ENCODE measurements at places on chromosomes 13 and 19.
A peak's percentile ranks its signal among the peaks of the same experiment; 100 is the strongest.

DNA sequence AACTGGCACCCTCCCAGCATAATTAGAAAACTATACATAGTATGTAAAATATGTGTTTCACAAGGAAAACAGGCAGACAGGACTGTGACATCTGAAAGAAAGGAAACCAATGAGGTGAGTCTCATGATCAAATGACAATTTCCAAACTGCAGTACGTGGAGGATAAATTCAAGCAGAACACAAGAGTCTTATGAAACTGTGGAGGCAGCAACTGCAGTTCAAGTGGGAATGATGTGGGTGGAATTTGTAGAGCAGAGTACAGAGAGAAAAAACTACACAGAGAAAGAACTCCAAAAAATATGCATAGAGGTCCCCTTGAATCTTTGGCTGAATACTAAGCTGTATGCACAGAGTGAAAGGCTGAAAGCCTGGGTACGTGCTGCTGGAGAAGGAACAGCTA, 9.7 kb downstream of the SIGLEC6 start:
- no peak for DNase-seq

GRCh38 chr19:14470031-14470876, 4.9 kb downstream of the PTGER1 start:
- no peak for DNase-seq

- DNase-seq, result no peak
Measured at GRCh38 chr13:67258482-67258881, 28.3 kb upstream of the PCDH9 start.

DNA sequence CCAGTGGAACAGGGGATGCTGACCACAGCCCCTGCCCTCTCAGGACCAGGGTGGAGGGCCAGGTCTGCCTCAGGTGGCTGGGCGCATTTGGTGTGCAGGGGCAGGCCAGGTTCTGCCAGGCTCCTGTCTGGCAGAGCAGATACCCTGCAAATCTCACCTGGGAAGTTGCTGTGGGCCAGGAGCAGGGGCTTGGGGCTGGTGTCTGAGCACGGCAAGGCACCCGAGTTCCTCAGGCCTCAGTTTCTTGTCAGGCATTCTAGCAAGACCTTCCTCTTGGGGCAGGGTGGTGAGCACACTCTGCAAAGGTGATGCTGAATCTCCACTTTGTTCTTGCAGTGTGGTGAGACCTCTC, 1.1 kb downstream of the CRTC1 start:
- DNase-seq, result no peak

DNA sequence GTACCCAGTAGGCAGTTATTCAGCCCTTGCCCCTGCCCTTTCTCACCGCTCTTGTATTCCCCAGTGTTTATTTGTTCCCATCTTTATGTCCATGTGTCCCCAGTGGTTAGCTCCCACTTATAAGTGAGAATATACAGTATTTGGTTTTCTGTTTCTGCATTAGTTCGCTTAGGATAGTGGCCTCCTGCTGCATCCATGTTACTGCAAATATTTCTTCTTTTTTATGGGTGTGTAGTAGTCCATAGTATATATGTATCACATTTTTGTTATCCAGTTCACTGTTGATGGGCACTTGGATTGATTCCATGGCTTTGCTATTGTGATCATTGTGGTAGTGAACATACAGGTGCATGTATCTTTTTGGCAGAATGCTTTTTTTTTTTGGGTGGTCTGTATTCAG, 32.7 kb downstream of the URI1 start:
- no peak for DNase-seq

GRCh38 chr13:107361666-107362065, 793.7 kb upstream of the ARGLU1 start:
- peak; percentile 67 for DNase-seq

DNA sequence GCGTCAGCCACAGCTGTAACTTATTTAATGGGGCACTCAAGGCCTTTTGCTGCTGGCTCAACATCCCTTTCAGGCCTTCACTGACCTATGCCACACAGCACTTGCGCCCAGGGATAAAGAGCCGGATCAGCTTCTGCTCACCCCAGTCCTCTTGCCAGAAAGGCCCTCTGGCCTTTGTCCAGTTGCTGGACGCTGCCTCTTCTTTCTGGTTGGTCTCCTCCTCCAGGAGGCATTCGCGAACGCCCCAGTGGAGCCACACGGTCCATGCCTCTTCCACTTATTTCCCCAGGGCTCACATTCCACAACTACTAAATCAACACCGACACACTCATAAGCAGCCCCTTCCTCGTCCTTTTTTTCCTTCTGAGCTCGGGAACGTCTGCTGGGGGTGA, 3.7 kb upstream of the ZNF329 start:
- DNase-seq, result peak; percentile 61

DNA sequence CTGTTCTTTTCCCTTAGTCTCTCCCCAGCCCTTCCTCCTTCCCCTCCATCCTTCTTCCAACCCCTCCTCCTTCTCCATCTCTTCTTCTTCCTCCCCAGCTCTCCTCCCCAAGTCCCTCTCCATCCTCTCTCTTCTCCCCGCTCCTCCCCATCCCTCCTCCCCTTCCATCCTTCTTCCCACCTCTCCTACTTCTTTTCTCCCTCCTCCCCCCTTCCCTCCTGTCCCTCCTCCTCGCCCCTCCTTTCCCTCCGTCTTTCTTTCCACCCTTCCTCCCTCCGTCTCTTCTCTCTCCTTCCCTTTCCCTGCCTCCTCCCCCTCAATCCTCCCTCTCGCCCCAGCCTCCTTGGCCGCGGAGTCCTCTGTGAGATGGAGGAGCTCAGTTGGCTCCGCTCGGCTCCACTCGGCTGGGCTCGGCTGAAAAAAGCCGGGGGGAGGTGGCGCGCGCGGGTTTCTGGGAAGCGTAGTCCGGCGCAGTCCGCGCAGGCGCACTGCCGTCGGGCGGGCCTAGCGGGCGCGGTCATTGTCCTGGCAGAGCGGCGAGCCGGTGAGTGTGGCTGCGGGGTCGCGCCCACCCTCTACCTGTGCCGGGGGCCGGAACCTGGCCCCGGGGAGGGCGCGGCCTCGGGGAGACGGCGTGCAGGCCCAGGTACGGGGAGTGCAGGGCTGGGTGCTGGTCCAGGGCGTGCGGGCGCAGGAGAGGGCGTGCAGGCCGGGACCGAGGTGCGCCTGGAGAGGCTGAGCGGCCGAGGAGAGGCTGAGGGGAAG, at the start of gene ZNF71:
TSS of gene ZNF71 (plus strand) at position 520 of the 765 bp plus-strand sequence. CDS start 6,257 bp downstream, outside the sequence.
- DNase-seq, result peak; percentile 86

- no peak for DNase-seq
Measured at GRCh38 chr13:24267801-24268200, 41.6 kb upstream of the C1QTNF9 start.

DNA sequence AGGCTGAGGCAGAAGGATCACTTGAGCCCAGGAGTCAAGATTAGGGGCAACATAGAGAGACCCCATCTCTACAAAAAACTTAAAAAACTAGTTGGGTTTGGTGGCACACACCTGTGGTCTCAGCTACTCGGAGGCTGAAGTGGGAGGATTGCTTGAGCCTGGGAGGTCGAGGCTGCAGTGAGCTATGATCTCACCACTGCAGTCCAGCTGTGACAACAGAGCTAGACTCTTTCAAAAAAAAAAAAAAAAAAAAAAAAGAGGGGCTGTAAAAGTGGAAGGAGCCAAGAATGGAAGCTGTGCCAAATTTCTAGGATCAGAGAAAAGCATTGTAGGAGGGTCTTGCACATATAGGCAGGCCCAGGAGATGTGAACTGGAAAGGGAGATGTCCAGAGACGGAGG, 9.6 kb downstream of the DNASE2 start:
- no peak for DNase-seq

DNA sequence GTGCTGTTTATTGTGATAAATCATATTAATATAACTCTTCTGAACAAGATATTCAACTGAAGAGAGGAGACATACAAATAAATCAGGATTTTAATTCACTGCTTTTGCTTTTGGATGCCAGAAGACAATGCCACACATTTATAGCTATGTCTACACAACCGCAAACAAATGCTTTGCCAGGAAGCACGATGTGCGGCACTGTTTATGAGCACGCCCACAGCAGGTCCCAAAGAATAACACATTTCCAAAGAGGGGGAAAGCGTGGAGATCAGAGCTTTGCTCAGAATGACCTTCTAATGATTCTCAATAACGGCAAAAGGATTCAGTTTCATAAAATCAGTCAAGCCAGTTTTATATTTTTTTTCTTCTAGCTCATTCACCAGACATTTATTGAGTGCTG, 16.7 kb downstream of the FAM216B start:
- DNase-seq, result no peak

GRCh38 chr13:21948769-21949474, 278.0 kb downstream of the FGF9 start:
- DNase-seq, result no peak

DNA sequence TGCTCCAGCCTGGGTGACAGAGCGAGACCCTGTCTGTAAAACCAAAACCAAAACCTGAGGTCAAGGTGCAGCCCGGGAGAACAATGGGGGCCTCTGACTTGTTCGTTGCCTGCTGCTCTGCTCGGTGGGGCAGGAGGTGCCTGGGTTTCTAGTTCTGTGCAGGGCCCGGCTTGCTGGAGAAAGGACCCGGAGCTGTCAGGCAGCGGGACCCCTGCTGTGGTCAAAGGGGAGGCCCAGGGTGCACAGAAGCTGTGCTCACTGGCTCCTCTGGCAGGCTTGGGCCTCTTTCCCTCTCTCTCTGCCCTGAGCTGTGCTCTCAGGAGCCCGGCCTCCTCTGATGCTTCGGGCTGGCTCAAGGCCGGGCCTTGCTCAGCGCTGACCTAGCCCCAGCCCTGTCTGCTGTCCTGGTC, 3.5 kb downstream of the LRP3 start:
- no peak for DNase-seq

DNA sequence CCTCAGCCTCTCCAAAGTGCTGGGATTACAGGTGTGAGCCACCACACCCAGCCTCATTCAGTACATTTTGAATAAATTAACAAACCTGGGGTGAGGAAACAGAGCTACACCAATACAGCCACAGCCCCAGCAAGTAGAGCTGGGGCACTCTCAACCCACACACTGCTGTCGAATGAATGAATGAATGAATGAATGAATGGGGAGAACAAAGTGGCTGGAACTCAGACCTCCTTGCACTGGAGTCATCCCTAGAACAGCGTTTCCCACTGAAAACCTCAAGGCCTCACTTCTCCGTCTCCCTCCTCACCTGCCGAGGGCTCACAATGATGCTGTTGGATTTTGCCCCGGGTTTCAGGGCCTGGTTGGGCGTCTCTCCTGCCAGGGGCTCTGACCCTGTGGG, 2.8 kb downstream of the ERCC1 start:
- no peak for DNase-seq

- DNase-seq, result no peak
Measured at GRCh38 chr13:98226496-98226895, 49.4 kb upstream of the RNF113B start.

- peak; percentile 22 for DNase-seq
Measured at GRCh38 chr19:29576046-29576606, 30.0 kb upstream of the POP4 start.

DNA sequence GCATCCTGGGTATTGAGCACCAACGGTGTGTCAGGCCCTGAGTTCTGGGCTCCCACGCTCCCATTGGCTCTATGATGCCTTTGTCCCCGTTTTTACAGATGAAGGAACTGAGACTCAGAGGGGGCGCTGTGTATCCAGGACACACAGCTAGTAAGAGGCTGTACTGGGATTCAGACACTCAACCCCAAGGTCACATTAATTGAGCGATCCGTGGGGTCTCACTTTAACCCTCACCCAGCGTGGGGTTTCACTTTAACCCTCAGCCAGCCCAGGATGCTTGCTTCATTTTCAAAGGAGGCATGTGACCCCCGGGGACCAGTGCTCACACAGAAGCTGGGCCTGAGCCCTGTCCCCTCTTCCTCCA, 42.6 kb downstream of the CYP4F22 start:
- DNase-seq, result no peak

DNA sequence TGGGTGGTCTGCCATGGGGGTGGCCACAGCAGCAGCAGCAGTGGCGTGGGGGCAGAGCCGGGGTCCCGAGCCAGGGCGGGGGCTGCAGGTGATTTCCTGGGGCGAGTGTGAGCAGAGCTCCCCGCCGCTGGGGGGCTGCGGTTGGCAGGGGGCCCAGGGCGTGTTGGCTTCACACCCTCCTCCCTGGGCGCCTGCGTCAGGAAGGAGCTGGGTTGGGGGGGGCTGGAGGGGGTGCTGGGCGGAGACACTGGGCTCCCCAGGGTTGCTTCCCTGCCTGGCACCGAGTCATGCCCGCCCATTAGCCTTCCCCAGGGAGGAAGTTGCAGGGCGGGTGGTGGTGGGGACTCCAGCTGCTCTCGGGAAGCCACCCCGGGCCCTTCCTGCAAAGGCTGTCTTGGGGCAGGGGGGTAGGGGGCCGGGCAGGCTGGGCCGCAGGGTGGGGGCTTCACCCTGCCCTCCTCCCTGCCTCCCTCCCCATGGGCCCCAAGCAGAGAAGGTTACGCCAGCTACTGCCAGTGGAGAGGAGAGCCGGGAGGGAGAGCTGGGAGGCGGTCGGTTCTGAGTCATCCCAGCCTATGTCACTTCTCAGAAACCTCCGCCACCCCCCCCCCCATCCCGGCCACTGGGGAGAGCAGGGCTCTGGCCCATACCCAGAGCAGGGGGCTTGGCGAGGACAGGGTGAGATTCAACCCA, 4.6 kb downstream of the MIDN start:
- DNase-seq, result peak; percentile 98

- DNase-seq, result peak; percentile 19
Measured at GRCh38 chr13:32472194-32472621, 44.3 kb upstream of the N4BP2L1 start.

DNA sequence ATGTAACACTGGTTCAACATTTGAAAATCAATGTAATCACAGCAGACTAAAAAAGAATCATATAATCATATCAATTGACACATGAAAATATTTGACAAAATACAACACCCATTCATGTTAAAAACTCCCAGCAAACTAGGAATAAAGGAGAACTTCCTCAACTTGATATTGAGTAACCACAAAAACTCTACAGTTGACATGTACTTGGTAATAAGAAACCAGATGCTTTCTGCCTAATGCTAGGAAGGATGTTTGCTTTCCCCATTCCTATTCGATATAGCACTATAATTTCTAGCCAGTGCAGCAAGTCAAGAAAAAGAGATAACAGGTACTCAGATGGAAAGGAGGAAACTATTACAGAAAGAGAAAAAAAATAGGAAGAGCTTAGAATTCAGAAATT, 26.9 kb downstream of the UFM1 start:
- no peak for DNase-seq

DNA sequence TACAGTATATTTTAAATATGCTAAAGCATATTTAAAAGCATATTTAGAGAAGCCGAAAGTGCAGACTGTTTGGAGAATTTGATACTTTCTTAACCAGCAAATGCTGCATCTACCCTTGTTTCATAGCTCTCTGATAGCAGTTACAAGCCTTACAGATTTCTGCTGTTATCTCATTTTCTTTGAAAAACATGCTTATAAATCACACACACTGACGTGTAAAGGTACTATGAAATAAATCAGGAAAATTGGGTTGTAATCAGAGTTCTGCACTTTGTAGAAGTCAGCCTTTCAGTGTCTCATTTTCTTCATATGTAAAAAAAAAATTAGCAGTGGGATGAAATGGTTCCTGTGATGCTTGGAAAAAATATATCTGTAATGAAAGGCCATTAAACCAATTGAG, 1432.4 kb upstream of the ATXN8OS start:
- no peak for DNase-seq

DNA sequence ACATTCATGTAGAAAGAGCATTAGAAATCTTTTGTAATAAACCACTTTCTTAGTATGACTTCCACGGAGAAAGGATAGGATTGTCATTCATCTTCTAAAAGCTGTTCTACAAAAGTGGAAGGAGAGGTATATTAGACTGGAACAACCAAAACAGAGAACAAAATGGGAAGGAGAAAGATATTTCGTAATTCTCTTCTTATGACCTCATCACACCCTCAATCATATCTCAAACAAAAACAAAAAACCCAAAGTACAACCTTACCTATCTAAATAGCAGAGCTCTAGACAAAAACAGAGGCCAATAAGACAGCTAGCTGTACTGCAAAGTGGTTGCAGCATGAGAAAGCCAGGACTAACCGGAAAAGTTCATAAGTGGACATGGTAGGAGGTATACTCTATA, 46.3 kb downstream of the DACH1 start:
- no peak for DNase-seq
